ENCODE measurements at places on chromosomes 11 and 22.

- DNase-seq: no peak
Measured at GRCh38 chr22:48640890-48641841, 1186.5 kb downstream of the BRD1 start.

DNA sequence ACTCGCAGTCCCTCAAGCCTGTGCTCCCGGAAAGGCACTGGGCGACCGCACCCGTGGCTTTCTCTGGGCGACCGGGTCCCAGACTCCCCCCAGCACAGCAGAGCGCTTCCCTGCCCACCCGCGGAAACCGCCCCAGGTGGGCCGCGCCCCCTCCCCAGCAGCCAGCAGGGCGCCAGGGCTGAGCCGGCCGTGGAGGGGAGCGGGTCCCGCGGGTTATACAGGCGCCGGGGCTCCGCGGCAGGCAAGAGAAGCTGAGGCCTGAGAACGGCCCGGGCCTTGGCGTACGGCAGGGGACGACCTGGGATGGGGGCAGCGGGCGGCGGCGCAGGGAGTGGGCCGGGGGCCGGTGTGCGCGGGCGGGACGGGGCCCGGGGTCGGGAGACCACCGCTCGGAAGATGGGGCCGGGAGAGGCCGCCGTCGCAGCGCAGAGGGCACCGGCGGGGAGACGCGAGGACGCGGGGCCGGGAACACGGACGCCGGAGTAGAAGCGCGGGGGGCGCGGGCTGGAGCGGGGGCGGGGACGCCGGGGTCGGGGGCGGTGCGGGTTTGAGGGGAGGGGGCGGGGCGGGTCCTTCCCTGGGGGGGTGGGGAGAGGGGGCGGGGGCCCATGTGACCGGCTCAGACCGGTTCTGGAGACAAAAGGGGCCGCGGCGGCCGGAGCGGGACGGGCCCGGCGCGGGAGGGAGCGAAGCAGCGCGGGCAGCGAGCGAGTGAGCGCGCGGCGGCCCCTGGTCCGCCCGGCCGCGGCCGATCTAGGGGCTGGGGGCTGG lies at the start of gene MDK:
Gene MDK, plus strand, starts transcription at position 622 of the 771 bp plus-strand sequence. CDS start 389 bp downstream, outside the sequence.
- no peak for DNase-seq

GRCh38 chr22:31945443-31945855 lies 1.1 kb downstream of the YWHAH start:
- DNase-seq: no peak

DNA sequence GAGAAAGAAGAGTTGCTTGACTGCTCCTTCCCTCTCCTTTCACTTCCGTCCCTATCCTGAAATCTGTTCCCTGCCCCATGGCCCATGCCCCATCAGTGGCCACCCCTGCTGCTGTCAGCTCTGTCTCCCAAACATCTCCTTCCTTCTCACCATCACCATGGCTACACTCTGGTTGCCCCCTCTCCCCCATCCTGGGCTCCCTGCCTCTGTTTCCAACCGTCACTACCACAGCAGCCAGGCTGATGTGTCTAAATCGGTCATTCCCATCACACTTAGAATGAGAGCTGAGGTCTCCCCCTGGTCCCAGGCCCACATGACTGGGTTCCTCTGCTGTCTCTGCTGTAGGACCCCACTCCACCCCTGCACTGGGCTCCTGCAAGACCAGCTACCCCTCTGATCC lies 54.6 kb upstream of the EIF3D start:
- no peak for DNase-seq

DNA sequence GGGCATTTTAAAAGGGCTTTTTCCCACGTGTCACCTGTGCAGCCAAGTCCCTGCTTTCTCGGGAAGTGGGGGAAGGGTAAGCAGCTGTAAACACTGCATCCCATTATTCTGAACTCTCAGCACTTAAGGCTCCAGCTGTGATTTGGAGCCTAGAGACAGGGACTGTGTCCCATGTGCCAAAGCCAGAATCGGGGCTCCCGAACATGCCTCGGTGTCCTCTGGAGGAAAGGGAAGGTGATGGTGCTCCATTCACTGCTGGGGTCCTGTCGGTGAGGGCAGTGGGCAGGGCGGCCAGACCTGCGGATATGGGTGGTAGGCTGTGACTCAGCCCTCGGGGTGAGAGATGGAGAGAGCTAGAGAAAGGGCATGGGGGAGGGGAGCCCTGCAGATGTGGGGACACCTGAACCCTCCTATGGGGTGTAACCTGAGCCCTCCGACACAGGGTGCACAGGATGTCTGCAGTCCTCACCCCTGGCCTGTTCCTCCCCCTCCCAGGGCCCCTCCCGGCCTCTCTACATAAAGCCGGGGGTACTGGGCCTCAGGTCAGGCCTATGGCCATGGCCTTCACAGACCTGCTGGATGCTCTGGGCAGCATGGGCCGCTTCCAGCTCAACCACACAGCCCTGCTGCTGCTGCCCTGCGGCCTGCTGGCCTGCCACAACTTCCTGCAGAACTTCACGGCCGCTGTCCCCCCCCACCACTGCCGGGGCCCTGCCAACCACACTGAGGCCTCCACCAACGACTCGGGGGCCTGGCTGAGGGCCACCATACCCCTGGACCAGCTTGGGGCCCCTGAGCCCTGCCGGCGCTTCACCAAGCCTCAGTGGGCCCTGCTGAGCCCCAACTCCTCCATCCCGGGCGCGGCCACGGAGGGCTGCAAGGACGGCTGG lies 31.8 kb downstream of the CAPN1 start:
- no peak for DNase-seq

- no peak for DNase-seq
Measured at GRCh38 chr11:35134403-35135148, 4.4 kb upstream of the CD44 start.
